Fibroblast of lung (primary cell): ENCODE measurements at places on chromosomes 7 and 10. TPM values are rescaled to one million over a fixed set of nuclear protein-coding genes. Genes with fewer than 3 reads are reported as not detected.

The FKBP6 gene
- total RNA-seq = not detected in 2 replicates

The IMMP2L gene
- total RNA-seq = 14.4 and 14.6 TPM in 2 replicates

The EXOC6 gene
- total RNA-seq = 8.5 and 9.2 TPM in 2 replicates

DNA sequence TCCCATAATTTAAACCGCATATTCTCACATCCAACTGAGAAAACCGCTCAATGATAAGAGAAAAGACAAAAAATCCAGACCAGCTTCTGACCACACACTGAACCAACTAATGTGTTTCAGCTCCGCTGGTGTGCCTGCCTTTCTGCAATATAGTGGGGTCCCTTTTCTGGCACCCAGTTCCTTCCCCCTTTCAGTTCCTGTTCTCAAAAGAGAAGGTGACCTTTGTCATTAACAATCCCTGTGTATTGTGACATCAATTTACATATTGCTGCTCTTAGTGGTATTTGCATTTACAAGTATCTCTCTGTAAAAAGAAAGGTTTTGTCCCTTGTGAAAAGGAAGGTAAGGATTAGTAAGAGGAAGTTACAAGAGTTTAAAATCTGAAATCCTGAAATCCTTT lies 1.4 kb downstream of the PPP1R17 start:
- no peak for DNase-seq

DNA sequence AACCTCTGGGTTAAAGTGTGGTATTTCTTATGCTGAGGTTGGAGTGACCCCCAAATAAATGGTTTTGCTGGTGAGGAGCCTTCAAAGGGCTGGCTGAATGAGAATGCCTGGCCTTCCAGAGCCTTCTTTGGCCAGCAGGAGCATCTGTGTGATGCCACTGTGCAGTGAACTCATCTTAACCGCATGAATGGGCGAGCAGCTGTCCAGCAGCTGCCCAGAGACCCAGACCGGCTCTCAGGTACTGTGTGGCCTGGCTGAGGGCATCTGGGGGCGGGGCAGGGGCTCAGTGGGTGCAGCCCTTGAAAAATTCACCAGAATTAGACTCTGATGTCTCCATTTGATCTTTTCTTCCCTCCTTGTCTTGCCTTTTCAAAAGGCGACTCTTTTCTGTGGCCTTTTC lies 59.0 kb downstream of the SYPL1 start:
- DNase-seq = no peak

DNA sequence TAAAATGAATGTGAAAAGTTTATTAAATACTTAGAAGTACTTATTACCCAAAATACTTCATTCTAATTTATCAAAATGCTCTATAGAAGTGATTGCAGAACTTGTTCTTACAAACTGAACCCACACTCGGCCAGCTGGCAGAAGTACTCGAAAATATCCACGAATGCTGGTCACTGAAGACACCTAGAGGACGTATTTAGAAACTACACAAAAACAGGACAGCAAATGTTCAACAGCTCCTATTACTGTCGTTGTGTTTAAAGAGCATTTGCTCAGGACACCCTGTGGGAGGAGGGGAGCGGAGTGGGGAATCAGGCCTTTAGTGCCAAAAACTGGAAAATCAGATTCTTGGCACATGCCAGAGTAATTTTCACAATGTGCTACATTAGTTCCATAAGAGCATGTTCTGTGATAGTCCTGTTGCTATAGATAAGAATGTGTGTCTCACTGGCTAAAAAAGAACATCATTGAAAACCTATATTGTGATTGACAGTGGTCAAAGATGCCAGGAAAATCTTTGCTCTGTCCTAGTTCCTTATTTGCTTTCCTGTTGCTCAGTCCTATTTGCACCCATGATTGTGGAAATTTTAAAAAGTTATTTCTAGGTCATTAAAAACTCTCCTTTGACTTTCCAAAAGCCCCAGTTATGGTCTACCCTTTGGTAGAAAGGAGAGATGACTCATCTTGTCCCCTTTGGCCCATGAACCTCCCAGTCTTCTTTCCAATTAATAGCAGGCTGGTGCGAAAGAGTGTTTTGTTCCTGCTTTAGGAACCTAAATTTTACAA lies 49.0 kb upstream of the NRBF2 start:
- DNase-seq = peak; percentile 92

DNA sequence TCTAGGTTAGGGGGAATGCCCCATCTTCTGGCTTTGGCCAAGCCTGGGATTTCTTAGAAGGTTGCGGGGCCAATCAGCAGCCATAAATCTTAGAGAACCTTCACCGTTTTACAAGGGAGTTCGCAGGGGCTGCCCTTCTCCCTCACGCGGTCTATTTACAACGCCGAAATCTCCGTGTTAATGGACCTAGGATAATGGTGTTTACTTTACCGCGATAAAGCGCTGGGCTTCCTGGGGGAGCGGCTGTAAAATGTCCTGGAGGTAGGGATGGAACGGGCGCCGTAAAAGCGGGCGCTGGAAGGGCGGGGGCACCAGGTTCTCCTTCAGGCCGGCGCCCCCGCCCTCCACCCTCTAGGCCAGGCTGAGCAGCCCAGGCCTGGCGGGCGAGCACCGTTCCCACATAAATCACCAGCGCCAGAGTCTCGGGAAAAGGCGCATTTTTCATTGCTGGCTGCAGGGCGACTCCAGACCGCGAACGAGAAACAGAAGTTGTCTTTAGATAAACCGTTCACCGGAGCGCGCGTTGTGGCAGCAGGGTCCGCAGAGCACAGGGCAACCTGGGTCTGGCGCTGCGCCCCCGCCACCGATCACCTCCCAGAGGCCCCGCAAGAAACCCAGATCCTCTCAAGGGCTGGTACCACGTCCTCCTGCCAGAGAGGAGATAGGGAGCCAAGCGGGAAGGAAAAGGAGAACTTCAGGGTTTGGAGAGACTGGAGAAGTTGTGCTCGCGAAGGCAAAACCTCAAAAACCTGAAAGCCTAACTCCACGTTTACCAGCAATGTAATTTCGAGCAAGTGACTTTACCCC lies 12.5 kb upstream of the NKX2-3 start:
- DNase-seq = no peak

DNA sequence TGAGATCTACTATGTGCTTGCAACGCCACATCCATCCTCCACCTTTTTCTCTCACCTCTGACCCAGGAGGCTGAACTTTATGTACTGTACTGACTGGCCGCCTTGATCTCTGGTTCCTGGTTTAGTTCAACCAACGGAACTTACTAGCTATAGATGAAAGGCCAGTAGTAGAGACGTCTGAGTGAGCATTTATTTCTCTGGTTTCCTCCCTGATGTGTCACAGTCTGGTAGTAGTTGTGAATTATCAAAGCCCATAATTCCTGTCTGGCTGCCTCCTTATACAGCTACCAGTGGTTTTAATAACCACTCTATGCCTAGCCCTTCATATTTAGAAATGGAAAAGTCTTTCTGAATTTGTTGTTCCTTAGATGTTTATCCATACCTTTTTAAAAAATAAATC lies 64.7 kb downstream of the POM121L12 start:
- DNase-seq = no peak

GRCh38 chr7:81674431-81674830 lies 95.4 kb downstream of the HGF start:
- no peak for DNase-seq

- peak; percentile 5 for DNase-seq
Observed at GRCh38 chr7:74542558-74543117, 88.9 kb downstream of the GTF2IRD1 start.

DNA sequence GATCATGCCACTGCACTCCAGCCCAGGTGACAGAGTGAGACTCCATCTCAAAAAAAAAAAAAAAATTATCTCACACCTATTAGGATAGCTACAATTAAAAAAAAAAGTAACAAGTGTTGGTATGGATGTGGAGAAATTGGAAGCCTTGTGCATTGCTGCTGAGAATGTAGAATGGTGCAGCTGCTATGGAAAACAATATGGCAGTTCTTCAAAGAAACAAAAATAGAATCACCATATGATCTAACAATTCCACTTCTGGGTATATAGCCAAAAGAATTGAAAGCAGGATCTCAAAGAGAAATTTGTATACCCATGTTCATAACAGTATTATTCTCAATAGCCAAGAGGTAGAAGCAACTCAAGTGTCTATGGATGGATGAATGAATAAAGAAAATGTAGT lies 143.6 kb upstream of the PRR15 start:
- DNase-seq = no peak
